ENCODE measurements at places on chromosomes 7 and 10. TPM values are rescaled to one million over a fixed set of nuclear protein-coding genes. Genes with fewer than 3 reads are reported as not detected.

DNA sequence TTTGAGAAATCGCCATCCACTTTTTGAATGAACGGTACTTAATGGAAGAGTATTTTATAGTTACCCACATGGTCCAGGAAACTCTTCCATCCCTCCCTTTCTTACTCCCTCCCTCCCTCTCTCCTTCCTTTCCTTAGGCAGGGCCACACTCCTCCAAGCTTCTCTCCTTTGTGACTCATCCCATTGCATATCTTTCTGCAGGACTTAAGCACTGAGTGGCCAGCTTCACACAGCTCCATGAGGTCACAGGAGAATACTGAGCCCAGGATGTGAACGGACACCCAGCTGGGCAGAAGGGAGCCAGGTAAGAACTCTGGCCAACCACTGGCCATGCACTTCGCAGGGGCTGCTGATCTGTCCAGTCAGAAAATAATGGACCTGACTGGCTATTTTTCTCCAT lies 189.7 kb upstream of the ADCY1 start:
- DNase-seq = no peak

- DNase-seq = no peak
These were observed 39.5 kb downstream of the LHFPL3 start for GRCh38 chr7:104367926-104368325.

DNA sequence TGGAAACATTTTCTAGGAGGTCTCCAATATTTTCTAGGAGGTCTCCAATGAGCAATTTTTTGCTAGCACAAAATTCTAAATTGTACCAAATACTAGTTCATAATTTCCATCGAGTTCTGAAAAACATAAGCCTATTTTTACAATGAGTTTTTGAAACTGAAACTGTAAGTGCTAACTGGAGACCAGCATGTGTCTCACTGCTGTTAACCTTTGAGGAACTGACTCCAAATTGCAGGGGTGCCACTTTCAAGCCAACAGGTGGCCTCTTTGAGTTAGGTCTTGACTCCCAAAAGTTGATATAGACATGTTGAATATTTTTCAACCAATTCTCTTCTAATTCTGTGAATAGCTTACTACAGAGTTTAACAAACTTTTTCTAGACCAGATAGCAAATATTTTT lies 58.8 kb downstream of the CAV1 start:
- no peak for DNase-seq

DNA sequence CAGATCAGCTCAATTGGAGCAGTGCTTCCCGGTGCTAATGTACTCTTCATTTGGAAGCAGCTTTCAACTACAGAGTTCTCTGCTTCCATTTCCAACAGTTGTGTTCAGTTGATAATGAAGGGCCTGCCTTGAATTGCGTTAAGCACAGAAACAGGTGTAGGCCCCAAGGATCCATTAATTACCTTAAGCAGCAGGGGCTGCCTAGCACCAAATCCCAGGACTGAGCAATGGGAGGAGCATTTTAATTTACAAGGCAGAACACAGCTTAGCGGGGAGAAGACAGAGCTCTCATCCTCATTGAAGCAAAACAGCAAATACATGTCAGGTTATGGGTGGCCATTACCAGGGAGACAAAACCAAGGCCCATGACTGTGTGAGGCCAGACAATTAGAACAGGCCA lies 349.6 kb downstream of the TFEC start:
- no peak for DNase-seq

GRCh38 chr10:1217237-1217587 lies 161.0 kb downstream of the WDR37 start:
- DNase-seq = no peak

DNA sequence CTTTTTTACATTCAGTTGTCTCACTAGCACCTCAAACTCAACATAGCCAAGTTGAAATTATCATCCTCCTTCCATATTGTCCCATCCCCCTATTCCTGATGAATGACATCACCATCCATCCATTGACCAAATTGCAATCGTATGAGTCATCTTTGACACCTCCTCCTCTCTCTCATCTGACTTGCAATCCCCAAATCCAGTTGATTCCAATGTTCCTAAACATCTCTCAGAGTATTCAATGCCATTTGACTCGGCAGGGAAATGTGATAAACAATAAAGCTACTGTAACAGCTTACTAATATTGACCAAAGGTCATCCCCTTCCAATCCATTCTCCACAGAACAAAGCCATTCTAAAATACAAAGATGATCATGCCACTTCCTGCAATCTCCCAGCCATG lies 1047.8 kb downstream of the NRG3 start:
- no peak for DNase-seq

DNA sequence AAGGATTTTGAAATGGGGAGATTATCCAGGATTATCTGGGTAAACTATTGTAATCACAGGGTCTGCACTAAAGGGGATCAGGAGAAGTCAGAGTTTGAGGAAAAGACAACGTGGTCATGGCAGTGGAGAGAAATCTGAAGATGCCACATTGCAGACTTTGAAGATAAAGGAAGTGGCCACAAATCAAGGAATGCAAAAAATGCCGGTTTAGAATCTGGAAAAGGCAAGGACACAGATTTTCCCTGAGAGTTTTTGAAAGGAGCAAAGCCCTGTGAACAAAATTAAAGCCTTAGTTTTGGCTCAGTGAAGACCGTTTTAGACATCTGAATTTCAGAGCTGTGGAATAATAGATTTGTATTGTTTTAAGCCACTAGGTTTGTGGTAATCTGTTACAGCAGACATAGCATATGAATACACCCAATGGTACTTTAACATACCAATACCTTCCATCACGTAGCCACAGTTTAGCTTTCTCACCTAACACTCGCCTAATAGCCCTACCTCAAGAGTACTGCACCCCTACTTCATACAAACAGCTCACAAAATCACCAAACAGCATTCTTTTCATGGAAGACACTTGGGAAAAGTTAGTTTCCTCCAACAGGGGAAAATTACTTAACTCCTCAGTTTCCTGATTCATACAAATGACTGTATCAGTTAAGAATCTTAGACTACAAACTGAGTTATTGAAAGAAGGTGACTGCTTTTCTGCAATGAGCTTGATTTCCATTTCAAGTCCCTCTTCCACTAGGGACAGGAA lies 446.5 kb downstream of the INHBA start:
- no peak for DNase-seq

DNA sequence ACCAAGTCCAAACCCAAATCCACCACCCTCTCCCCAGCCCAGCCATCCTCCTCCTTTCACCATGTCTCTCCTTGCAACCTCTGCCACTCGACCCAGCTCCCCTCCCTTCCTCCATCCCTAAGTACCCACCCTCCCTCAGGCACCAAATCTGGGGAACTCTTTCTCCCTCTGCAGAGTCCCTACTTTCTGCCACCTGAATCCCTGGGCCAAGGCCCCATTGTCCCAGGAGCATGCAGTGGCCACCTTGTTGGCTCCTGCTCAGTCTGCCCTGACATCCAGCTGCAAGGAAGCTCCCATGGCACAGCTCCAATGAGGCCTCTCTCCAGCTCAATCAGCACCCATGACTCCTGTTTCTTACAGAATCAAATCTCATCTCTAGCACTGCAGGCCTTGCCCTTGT lies 5.5 kb upstream of the UNC5B start:
- no peak for DNase-seq

GRCh38 chr10:57955076-57955475 lies 312.6 kb downstream of the IPMK start:
- DNase-seq = no peak

- no peak for DNase-seq
These were observed 17.2 kb upstream of the MNX1 start for GRCh38 chr7:157027568-157028198.

GRCh38 chr7:112414855-112415490 lies 35.3 kb upstream of the IFRD1 start:
- no peak for DNase-seq

DNA sequence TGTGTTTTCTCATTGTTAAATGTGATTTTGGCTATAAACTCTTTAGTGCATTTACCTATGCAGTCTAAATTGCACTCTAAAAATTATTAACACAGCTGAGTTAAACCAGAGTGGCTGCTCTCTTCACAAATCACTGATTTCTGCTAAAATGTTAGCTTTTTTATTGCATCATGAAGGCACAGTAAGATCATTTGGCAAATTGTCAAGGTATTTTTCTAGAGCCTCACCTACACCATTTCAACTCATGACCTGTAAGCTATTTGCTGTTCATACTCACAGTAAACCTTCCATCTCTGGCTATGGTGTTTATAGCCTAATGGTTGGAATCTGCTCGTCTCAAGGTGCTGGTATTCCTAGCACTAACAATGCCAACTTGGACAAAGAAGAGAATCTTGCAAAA lies 25.7 kb downstream of the NDUFB2 start:
- DNase-seq = no peak

DNA sequence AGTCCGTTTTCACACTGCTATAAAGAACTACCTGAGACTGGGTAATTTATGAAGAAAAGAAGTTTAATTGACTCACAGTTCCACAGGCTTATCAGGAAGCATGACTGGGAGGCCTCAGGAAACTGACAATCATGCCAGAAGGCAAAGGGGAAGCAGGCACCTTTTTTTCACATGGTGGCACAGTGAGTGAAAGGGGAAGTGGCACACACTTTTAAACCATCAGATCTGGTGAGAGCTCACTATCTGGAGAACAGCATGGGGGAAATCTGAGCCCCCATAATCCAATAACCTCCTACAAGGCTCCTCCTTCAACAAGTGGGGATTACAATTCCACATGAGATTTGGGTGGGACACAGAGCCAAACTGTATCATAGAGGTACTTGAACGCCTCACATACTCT lies 30.0 kb downstream of the AGR3 start:
- DNase-seq = no peak

DNA sequence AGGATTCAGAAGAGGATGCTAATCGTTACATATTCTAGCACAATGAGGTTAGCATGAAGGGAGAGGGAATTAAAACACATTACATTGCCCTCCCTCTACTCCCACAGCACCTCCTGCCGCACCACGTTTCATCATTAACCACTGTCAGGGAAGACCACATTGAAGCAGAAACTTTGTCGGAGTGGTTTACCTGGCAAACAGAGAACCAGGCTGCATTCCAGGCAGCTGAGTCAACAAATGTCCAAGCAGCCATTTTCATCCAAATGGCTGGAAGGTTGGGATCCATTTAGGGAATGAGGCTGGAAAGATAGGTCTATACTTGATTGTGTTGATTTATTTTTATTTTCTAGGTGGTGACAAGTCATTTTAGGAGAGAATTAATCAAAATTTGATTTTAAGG lies 273.6 kb downstream of the DYNC1I1 start:
- DNase-seq = no peak

DNA sequence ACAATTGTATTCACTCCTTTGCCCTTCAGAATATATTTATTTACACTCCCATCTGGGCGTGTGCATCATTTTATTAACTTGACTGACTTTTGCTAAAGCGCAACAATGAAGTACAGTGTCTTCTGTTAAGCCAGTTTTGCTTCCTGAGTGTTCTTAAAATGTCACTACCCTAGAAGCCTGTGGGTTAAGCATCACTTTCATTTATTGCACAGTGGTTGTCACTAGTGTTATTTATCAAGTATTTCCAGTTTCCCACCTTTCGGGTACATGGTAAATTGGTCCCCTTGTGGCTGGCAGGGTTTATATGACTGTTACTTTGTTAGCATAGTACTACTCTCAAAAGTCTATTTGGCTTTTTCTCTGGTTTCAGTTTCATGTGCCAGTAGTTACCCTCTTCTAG lies 3.3 kb downstream of the HILPDA start:
- DNase-seq = no peak

DNA sequence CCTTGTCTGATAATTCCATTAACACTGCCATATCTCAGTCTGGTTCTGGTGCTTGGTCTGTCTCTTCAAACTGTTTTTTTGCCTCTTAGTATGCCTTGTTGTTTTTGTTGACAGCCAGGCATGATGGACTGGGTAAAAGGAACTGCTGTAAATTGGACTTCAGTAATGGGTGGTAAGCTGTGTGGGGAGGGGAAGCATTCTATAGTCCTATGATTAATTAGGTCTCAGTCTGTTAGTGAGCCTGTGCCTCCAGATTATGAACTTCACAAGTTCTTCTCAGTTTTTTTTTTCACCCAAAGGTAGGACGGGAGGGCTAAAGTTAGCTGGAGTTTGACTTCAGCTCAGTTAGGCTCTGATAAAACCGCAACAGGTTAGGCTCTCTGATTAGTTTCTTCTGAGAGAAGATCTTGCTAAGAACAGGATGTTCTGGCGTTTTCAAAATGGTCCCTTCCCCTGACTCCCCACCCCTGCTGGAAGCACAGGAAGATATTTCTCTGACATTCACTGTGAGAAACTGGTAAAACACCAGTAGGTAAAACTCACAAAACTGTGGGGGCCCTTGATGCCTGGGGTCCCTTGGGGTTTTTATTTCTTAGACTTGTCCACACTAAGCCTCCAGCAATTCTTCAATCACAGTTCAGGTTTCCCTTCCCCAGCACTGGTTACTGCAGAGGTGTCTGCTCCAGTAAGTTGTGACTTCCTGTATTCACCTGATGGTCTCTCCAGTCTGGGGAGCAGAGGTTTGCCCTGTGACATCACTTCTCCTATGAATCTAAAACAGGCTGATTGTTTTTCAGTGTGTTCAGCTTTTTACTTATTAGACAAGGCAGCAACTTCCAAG lies 43.3 kb upstream of the CCDC71L start:
- no peak for DNase-seq

DNA sequence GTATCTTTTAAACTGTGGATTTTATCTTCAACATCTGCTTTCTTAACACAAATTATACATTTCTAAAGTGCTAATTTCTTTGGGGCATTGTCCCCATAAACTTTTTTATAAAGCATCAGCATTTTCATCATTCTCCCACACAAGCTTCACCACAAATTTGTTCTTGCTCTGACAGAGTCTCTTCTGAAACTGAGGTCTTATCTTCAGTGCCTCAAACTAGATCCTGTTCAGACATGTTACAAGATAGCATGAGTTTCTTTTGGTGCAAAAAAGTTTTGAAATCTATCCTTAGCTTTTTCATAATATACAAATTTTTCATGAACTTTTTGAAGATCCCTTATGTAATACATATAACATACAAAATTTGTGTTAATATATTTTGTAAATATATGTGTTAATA lies 346.6 kb downstream of the IPMK start:
- DNase-seq = no peak

Gene SPACDR
- total RNA-seq = 2.7 TPM

Gene SLC29A4
- 0.32 TPM for total RNA-seq

Gene VWC2
- total RNA-seq = not detected

Gene AS3MT
- total RNA-seq = 0.46 TPM

Gene CDHR1
- total RNA-seq = 2.8 TPM

Gene MKX
- not detected for total RNA-seq

Gene LMTK2
- total RNA-seq = 9.6 TPM

Gene GDF10
- total RNA-seq = not detected

Gene PRSS1
- total RNA-seq = not detected
